ENCODE measurements at places on chromosomes 1 and 21. TPM values are rescaled to one million over a fixed set of nuclear protein-coding genes. Genes with fewer than 3 reads are reported as not detected.

The ITLN1 gene
- total RNA-seq = not detected

The CYP4A11 gene
- total RNA-seq = not detected

The CBS gene
- 58.5 TPM for total RNA-seq

The HMCN1 gene
- 7.4 TPM for total RNA-seq

The BRINP3 gene
- not detected for total RNA-seq

The B3GALT5 gene
- total RNA-seq = 0.15 TPM

The TTC22 gene
- under 0.01 TPM for total RNA-seq

The FMO2 gene
- total RNA-seq = 4.5 TPM

The CNR2 gene
- total RNA-seq = not detected

The OR2L3 gene
- not detected for total RNA-seq

The NPPB gene
- not detected for total RNA-seq

The IFI44L gene
- 7.6 TPM for total RNA-seq

The ADPRS gene
- 27.6 TPM for total RNA-seq

The E2F2 gene
- 0.17 TPM for total RNA-seq

The SPRR2F gene
- total RNA-seq = not detected

The AMY1C gene
- not detected for total RNA-seq

The ARHGEF16 gene
- not detected for total RNA-seq

The OR2T2 gene
- not detected for total RNA-seq

The WLS gene
- total RNA-seq = 164 TPM

The LIN28A gene
- total RNA-seq = not detected

The SPRR4 gene
- not detected for total RNA-seq

The MAEL gene
- total RNA-seq = not detected

The IL24 gene
- under 0.01 TPM for total RNA-seq

The FCRL2 gene
- total RNA-seq = not detected

The NFASC gene
- total RNA-seq = 19.1 TPM

The KCNK1 gene
- total RNA-seq = 7.4 TPM

The MRPS6 gene
- total RNA-seq = 12.6 TPM

The CD53 gene
- not detected for total RNA-seq

The RUNX3 gene
- total RNA-seq = not detected

The SERPINC1 gene
- total RNA-seq = 0.17 TPM

The TNFRSF18 gene
- total RNA-seq = 0.33 TPM

The GPR37L1 gene
- not detected for total RNA-seq

The YOD1 gene
- 6.0 TPM for total RNA-seq

The MTF1 gene
- total RNA-seq = 4.0 TPM

All from smooth muscle cell of trachea (primary cell).